Spleen (tissue), 13 donors: ENCODE measurements at places on chromosomes 16 and 17. TPM values are rescaled to one million over a fixed set of nuclear protein-coding genes. Genes with fewer than 3 reads are reported as not detected.

Gene MILR1
- 24.2 TPM for total RNA-seq

Gene GPR139
- not detected for total RNA-seq

DNA sequence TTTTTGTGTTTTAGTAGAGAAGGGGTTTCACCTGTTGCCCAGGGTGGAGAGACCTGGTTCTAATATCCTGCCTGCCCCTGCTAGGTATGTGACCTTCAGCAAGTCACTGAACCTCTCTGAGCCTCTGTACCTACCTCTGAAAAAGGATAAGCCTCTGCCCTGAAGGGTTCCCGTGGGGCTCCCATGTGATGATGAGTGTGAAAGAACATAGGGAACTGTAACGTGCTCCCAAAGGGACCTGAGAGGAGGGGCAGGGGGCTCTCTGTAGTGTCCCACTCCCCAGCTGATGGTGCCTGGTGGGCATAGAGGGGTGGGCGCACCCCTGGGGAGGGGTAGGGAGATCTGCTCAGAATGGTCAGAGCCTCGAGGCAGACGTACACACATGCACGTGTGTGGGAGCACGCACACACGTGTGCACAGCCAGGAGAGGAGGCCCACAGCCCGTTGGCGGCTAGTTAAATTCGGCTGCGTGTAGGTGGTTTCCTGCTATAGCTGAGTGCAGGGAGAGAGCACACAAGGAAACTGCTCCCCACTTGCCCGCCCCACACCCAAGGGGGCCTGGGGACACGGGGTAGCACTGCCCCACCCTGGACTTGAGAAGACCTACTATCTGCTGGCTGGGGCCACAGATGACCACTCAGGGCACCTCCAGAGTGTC lies 6.7 kb downstream of the KCNH4 start:
- no peak for DNase-seq
- H3K36me3 ChIP-seq: no peaks in the 10 kb centered on the region
- H3K27ac ChIP-seq: no peak overlapping the region
- H3K4me3 ChIP-seq: no peak overlapping the region
- H3K4me1 ChIP-seq: peaks cover 9% of the 10 kb centered on the region

- no peaks in the 10 kb centered on the region for H3K27me3 ChIP-seq
- no peaks in the 10 kb centered on the region for H3K36me3 ChIP-seq
- peaks cover 10% of the 10 kb centered on the region for H3K4me1 ChIP-seq
- DNase-seq: no peak
- no peak overlapping the region for H3K4me3 ChIP-seq
- H3K27ac ChIP-seq: no peak overlapping the region
Observed at GRCh38 chr17:68542698-68543463, 30.7 kb downstream of the PRKAR1A start.

- DNase-seq: no peak
- no peak overlapping the region for H3K27ac ChIP-seq
- H3K27me3 ChIP-seq: no peaks in the 10 kb centered on the region
- H3K4me1 ChIP-seq: no peaks in the 10 kb centered on the region
- no peaks in the 10 kb centered on the region for H3K36me3 ChIP-seq
Observed at GRCh38 chr17:76626442-76626841, 17.1 kb downstream of the ST6GALNAC1 start.

- H3K36me3 ChIP-seq: no peaks in the 10 kb centered on the region
- peak overlapping the region; percentile 27 for H3K27ac ChIP-seq
- peak; percentile 84 for DNase-seq
Observed at GRCh38 chr17:17628388-17629008, 37.0 kb upstream of the PEMT start.
